ENCODE measurements at places on chromosomes 3 and 15.
A peak's percentile ranks its signal among the peaks of the same experiment; 100 is the strongest.

GRCh38 chr3:173711619-173712018 lies 314.1 kb downstream of the NLGN1 start:
- no peak for DNase-seq

GRCh38 chr3:47283591-47284364 lies 1.0 kb downstream of the KLHL18 start:
- DNase-seq: no peak

- peak; percentile 35 for DNase-seq
Observed at GRCh38 chr3:171374661-171375285, 85.4 kb downstream of the TNIK start.

DNA sequence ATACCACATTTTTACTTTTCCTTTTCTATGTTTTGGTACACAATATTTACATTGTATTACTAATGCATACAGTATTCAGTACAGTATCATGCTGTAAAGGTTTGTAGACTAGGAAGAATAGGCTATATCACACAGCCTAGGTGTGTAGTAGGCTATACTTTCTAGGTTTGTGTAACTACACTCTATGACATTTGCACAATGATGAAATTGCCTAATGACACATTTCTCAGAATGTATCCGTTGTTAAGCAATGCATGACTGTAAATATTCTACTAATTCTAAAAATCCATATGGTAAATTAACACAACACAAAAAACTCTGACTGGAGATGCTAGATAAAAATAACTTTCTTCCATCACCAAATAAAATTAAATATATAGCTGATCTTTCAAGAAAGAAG lies 16.2 kb downstream of the NEDD4 start:
- DNase-seq: no peak

DNA sequence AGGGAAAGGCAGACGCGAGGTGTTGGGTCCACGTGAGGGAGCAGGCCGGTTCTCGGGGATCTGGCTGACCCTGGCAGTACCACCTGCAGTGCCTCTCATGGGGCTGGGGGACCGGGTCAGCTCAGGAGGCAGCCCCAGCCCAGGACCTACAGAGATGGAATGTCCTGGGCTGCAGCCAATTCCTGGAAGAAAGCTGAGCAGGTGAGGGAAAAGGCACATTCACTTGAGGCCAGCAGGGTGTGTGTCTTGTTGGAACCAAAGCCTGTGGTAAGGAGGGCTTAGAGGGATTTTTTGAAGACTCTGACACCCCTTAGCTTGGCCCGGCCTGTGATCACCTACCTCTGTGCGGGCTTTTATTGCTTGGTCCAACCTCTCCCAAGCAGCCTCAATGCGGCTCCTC lies 15.8 kb downstream of the PLA2G4B start:
- DNase-seq: no peak

DNA sequence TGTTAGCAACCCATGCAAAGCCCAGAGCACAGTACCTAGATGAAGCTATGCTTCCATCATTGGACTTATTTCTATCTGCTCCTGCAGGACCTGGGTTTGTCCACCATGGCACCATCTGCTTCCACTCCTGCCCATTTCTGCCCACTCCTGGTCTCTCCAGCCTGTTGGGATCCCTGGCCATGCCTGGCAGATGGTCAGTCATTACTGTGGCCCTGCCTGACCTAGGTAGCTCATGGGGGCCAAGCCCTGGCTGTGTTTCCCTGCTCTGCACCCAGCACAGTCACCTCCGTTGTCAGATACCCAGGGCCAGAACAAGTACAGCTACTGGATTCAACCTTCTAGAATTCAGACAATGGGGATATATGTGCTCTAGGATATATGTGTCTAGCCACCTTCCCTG lies 185.8 kb upstream of the TLE3 start:
- no peak for DNase-seq

DNA sequence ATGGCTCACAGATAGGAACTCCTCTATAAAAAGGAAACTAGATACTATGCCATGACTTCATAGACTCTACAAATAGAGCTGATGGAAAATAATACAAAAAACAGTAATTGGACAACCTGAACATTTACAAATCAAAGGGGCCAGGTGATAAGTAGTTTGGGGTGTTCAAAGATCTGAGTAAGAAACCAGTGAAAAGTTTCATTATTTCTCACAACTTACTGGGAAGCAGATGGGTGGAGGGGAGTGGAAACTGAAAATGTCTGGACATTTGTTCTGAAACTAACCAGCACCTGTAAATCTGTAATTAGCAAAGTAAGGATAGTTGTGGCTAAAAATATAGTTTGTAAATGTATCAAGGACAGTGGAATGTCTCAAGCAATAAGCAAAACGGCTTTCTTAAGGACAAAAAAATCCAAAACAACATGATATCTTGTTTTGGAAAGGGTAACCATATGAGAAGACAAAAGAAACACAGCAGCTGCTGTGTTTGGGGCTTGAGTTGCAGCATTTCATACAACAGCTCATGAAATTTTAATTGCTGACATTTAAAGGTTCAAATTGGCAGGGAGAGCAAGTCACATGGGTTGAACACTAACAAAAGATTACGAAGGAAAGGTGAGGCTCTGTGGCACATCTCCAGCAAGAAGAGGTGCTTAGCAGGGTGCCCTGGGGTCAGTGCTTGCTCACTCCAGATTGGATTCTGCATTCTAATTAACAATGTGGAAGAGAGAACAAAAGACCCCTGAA lies 26.8 kb upstream of the THBS1 start:
- DNase-seq: no peak

GRCh38 chr15:27639595-27639994 lies 459.5 kb downstream of the OCA2 start:
- DNase-seq: no peak

- no peak for DNase-seq
Observed at GRCh38 chr15:62071711-62072308, 5.0 kb downstream of the C2CD4A start.

- DNase-seq: no peak
Observed at GRCh38 chr3:95343767-95344166, 1280.9 kb downstream of the NSUN3 start.

GRCh38 chr3:195106418-195106906 lies 164.5 kb downstream of the XXYLT1 start:
- DNase-seq: peak; percentile 39

DNA sequence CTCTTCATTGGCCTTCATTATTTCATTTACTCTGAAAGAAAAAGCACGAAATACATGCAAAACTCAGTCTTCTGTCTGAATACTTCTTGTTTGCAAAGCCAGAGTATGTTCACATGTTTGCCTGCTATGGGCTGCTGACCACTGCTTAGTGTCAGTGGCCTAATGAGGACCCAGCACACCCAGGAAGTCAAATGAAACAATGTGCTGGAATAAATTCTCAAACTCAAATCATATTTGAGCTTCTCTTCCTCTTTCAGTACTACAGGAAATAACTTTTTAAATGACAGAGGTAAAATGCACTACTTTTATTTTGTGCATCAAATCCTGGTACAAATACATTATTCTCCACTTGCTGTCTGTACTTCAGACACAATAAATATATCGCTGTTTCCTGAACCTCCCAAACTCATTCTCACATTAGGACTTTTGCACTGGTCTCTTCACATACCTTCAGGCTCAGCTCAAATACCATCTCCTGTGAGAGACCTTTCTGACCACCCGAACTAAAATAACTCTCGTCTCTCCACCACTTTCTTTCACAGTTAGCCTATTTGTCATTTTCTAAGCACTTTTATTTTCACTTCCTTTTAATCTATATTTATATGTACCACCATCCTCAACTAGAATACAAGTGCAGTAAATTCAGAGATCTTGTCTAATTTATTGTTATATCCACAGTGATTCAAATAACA lies 176.8 kb downstream of the TUSC7 start:
- DNase-seq: no peak

- no peak for DNase-seq
Observed at GRCh38 chr15:67575039-67575502, 32.6 kb downstream of the MAP2K5 start.

- no peak for DNase-seq
Observed at GRCh38 chr3:30201715-30202114, 404.7 kb upstream of the TGFBR2 start.

GRCh38 chr15:81475926-81476325 lies 101.9 kb upstream of the TMC3 start:
- no peak for DNase-seq
